8988T (cell line): ENCODE measurements at places on chromosomes 7 and 10.

DNA sequence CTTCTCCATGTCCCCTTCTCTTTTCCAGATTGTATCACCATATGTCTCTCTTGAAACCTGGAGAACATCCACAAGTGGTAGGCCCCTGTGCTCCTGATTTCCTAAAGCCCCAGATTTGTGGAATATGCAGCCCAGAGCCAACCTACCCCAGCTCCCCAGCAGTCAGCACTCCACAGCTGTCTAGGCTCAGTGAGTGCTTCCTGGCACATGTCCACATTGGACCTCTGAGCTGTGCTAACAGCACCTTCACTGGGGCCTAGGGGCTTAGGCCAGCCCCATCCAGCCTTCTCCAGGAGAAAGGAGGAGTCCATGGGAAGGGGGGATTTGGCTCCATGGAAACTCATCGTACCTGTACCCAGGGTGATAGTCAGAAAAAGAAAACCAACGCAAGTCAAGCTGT lies 192.7 kb downstream of the FGFR2 start:
- no peak for DNase-seq

DNA sequence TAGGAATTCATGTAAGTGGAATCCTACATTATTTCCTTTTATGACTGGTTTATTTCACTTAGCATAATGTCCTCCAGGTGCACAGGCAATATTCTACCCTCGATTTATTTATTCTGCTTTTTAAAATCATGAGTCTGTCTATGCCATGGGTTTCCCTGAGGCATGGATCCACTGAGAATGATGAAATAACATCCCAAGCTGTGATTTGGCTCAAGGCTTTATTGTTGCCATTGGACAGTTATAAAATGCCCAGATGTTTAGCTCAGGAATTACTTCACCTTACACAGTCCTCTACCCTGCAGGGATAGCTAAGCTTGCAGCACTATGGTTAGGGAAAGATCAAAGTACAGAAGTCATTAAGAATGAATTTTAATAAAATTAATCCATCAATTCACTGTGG lies 219.5 kb downstream of the FRMD4A start:
- no peak for DNase-seq

GRCh38 chr10:48567346-48567745 lies 37.5 kb downstream of the ARHGAP22 start:
- no peak for DNase-seq

GRCh38 chr10:78898341-78899097 lies 170.2 kb upstream of the ZMIZ1 start:
- no peak for DNase-seq

DNA sequence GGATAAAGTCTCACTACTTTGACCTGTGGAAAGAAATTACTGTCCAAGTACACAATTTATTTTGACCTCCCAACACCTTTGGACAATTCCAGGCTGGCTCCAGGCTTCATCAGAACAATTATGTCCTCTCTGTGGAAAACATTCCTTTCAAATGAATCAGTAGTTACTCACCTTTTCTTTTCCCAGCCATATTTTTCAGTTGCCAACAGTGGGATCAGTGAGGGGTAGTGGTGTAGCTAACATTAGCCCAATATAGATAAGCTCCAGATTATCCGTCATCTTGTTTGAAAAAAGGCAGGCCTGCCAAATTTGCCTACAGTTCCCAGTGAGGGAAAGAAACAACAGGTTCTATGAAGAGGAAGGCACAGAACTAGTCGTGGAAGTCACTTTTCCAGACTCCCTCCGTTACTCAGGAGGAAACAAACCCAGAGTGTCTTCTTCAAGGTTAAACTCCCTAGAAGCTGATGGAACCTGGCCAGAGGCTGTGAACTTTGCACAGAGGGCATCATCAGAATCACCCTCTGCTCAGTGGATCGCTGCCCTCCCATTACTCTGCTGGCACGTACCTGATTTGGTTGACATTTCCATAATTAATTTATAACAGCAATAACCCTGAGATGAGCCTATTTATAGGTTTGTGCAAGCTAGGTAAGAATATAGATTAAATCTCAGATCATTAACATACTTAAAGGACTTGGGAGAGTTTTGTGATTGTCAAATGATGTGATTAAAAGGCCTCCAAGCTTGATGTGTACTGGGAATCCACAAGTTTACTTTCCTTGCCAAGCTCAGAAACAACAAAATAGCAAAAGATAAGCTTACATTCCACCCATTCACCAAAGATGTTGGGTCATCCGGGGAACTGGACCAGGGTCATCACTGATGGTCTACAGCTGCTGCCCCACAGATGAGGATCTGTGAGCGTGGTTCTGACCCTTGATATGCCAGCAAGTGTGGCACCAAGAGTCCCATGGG lies 654.6 kb upstream of the GALNT17 start:
- DNase-seq = no peak

DNA sequence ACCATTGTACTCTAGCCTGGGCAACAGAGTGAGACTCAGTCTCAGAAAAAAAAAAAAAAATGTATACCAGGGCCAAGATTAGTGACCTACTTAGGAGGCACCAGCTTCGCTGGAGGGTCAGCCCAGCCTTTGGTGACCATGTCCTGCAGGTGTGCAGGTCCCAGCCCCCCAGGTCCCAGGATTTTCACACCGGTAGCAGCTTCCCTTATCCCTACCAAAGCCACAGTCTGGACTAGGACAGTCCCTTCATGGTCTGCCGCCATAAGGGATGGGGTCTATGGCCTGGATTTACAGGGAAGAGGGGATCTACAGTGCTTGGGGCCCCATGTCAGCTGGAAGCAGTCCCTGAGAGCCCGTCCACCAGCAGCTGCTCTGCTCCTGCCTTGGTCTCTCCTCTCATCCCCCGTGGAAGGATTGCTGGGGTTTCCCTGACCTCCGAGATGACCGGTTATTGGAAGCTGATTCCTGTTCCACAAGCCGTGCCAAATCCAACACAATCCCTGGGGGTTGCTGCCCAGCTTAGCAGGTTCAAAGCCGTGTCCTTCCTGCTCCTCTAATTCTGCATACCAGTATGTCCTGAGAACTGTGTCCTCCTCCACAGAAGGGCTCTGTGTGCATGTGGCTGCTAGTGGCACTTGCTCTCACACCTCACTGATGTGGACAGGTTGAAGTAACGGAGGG lies 11.0 kb upstream of the NDUFB2 start:
- no peak for DNase-seq

- DNase-seq = no peak
These were observed 905 bp downstream of the ASB13 start for GRCh38 chr10:5665373-5666007.

DNA sequence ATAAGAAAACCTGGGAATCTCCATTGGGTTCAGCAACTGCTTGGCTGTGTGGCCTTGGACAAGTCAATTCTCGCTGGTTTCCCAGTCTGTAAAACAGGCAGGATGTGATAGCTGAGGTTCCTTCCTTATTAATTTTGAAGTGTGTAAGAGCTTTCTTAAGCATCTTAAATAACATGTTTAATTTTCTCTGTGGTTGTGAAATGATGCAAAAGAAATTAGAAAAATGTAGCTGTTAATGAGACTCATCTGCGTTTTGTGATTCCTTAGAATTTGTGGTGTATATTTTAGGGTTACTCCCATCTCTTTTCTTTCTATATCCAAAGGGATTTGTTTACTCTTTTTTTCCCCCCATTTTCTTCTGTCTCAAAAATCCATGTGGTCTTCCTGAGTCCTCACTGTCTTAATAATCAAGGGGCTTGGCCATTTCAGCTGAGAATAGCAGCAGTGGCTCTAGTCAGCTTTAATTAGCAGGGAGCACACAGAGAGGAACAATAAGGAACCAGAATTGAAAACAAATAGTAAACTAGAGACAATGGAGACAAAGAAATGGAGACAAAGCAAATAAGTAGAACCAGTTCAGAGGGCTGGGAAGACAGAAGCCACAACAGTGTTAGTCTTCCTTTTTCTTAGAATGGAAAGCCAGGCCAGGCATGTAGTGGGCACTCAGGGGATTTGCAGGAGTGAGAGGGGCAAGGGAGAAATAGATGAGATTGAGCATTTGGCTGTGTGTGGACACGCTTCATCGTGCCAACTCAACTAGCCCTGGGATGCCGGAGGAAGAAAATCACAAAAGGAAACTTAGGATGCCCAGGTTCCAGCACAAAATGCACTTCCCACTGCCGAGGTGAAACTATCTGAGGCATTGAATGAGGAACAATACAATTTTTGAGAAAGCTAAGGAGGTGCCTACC lies 93.9 kb downstream of the CHN2 start:
- no peak for DNase-seq

DNA sequence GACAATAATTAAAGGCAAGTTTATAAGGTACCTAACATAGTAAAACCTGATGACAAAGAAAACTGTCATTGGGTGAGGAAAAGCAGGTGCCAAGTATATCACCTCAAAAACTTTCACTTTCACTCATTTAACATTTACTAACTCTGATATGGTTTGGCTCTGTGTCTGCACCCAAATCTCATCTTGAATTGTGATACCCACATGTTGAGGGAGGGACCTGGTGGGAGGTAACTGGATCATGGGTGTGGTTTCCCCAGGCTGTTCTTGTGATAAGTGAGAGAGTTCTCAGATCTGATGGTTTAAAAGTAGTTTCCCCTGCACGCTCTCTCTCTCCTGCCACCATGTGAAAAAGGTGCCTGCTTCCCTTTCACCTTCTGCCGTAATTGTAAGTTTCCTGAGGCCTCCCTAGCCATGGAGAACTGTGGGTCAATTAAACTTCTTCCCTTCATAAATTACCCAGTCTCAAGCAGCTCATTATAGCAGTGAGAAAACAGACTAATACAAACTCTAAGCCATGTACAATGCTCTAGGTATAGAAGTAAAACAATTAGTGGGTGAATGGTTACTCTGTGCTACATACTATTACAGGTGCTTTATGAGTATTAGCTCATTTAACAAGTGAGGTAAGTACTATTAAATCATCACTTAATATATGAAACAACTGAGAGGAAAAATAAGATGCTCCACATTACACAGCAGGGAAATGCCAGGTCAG lies 199.0 kb downstream of the CHCHD3 start:
- DNase-seq = no peak

DNA sequence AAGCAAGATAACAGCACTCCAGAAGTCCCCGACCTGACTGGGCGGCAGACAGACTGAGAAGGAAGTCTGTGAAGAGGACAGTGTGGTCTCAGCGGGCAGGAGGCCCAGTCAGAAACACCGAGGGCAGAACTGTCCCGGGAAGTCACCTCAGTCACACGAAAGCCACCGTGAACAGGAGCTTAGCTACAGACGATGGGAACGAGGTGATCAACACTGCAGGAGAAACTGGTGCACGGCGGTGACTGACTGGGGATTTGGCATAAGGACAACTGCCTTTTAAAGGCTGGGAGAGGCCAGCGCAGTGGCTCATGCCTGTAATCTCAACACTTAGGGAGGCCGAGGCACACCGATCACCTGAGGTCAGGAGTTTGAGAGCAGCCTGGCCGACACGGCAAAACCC lies 217.8 kb downstream of the PTPRN2 start:
- no peak for DNase-seq

GRCh38 chr10:120783867-120784266 lies 67.3 kb upstream of the WDR11 start:
- DNase-seq = no peak

- DNase-seq = no peak
These were observed 83.2 kb downstream of the FOXL3 start for GRCh38 chr7:372932-373791.

GRCh38 chr7:92520024-92520423 lies 8.3 kb downstream of the PEX1 start:
- no peak for DNase-seq

DNA sequence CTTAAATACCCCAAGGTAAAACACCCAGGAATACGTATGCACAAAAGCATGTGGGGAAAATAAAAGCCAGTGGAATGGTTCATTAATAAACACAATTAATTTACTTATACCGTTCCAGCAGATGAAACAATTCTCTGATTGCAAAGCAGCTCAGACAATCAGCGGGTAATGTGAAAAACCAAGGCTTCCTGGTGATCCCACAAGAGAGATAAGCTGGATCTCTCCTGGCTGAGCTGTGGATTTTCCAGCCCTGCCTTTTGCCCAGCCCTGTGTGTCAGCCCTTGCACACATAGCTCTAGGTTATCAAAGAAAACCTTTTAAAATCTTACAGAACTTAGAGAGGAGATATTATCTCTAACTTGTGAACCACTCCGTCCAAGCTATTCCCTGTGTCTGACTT lies 1010.7 kb upstream of the AUTS2 start:
- DNase-seq = no peak

DNA sequence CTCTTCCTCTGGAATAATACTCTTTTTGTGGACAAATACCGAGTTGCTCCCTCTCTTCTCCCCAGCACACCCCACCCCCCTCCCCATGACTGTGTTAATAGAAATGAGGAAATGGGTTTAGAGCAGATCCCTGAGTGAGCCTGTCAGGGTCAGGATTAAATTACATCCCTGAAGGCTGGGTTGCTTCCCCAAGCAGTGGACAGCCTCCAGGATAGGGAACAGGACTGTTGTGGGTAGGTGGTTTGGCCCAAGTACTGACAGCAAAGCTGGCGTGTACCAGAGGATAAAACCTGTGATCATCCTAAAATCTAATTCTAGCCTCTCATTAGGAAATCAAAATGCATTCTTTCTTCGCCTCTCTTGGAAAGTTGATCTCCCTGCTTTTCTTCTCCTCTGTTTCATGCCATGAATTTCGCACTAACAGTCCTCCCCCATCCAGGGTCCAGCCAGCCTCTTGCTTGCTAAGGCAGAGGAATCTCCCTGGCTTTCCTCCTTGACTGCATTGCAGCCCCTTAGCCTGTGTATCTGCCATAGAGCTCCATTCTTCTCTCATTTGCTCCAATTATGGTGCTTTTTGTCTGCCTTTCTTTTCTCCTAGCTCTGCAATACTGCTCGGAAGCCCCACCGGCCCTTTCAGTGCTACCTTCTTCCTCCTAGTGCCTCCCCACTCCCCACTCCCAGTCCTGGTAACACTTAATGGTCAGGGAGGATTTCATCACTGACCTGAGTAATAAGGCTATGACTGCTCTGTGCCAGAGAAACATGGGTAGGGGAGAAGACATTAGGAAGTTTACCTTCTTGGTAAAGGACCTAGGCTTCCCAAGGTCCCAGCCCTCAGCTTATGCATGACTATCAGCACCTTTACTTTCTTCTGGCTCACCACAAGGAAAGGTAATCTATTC lies 8.4 kb downstream of the LRRC4 start:
- DNase-seq = no peak

GRCh38 chr7:155310425-155311114 lies 12.9 kb downstream of the INSIG1 start:
- DNase-seq = no peak

- DNase-seq = no peak
These were observed 215.6 kb downstream of the TCF7L2 start for GRCh38 chr10:113165673-113166072.

DNA sequence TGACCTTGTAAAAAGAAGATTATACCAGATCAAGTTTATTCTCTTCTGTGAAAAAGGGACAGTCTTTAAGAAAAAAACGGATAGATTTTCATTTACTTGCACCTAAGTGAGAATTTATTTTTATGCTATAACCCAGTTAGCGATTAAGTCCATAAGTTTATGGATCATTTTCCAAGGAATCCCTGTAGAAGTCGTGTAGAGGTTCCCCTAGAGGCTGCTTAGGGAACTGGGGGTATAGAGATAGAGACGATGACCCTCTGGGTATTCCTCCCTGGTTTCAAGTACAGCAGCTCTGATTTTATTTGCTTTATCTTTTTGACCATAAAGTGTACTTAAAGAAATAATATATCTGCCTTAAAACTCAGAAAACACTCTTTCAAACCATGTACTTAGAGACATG lies 648.4 kb upstream of the LRRTM3 start:
- DNase-seq = no peak

- no peak for DNase-seq
These were observed 23.6 kb downstream of the BZW2 start for GRCh38 chr7:16669581-16669980.

GRCh38 chr10:30231071-30231652 lies 117.9 kb downstream of the MTPAP start:
- DNase-seq = no peak

- DNase-seq = no peak
These were observed 143.4 kb downstream of the TNS3 start for GRCh38 chr7:47438411-47439029.

- DNase-seq = no peak
These were observed 33.5 kb downstream of the CARD11 start for GRCh38 chr7:3010161-3010560.
